T-cell (primary cell): ENCODE measurements at places on chromosomes 12 and 14.

- no peak for DNase-seq
These were observed 56.7 kb downstream of the BCL11B start for GRCh38 chr14:99215277-99215676.

DNA sequence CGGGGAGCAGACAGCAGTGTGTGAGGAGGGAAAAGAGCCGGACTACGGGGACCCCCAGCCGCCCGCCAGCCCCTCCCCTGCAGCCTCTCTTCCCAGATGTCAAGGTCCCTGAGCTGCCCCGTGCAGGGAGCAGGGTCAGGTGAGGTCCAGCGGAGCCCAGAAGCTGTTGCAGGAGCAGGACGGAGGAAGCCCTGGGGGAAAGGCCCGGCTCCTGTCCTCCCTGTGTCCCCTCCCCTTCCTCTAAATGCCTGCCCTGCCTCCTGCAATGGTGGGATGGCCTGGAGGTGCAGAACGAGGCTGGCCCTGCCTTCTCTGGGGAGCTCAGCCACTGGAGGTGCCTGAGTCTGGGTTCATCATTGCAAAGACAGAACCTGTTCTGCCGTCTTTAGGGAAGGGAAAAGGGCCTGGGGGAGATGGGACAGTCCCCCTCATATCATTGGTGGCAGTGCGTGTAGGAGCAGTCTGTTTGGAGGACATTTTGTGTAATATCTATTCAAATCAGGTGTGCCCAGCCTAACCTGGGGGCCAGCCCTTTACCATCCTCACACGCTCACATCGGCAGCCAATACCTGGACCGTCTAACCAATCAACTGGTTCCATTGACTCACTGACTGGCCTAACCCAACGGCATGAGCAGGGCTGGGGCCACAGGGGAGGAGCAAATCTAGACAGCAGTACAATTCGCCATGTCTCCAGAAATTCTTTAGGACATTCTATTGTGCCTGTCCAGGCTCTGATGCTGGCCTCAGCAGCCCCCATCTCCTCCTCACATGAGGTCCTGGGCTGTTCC lies 364.1 kb upstream of the SFSWAP start:
- no peak for DNase-seq

- no peak for DNase-seq
These were observed 12.6 kb upstream of the WNT5B start for GRCh38 chr12:1616233-1617066.

GRCh38 chr12:89353188-89353822 lies 1.0 kb upstream of the DUSP6 start:
- DNase-seq, result no peak

DNA sequence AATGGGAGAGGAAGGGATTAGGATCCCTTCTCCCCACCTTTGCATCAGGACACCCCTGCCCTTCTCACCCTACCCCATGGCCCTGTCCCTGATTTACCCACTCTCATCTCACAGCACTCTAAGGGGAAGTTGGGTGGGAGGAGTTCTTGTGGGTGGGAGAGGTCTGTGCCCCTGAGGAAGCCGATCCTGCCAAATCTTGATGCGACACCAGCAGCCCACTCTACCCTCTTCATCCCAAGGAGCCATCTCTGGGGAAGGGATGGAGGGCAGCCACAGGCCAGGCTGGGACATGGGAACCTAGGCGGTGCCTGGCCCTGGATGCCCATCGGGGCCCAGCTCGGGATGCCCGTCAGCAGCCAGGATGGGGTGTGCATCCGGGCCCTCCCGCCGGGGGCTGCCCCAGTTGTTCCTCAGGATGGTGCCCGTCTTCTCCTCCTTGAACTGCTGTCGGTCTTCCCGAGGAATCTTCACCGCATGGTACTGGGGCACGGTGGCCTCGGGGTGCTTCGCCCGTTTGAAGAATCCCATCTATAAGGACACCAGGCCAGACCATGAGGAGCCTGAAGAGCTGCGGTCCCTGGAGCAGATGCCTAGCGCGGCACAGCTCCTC lies 22.8 kb downstream of the ITGA7 start:
- DNase-seq, result no peak

GRCh38 chr12:89707703-89708564 lies 704 bp downstream of the ATP2B1 start:
- DNase-seq, result peak; percentile 21

- DNase-seq, result no peak
These were observed 33.5 kb downstream of the CLEC1A start for GRCh38 chr12:10065241-10065640.

- DNase-seq, result no peak
These were observed 63.8 kb upstream of the RERGL start for GRCh38 chr12:18153826-18154225.

DNA sequence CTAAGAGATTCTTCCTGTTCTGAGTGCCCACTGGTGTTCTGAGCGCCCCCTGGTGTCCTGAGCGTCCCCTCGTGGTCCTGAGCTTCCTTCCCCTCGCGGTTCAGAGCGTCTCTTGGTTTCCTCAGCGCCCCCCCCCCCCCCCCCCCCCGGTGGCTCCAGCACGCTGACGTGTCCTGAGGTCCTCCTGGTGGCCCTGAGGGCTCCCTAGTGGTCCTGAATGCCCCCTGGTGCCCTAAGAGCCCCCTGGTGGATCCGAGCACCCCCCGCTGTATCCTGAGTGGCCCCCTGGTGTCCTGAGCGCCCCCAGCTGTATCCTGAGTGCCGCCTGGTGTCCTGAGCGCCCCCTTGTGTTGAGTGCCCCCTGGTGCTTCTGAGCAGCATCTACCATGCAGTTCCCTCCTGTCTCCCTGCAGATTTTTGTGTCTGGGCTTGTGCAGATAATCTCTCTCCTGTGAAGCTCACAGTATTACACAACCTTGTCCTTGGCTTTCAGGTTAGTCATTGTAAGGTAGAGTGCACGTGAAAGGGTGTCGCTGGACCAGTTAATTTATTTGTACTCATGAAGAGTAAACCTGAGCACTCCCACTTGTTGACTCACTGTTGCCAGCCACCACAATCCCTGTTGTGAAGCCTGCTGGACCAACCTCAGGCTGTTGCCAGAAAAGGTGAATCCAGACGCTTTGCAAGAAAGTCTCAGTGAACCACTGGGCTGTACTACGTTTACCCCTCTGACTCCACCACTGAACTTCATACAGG lies 1168.4 kb downstream of the TMEM121 start:
- DNase-seq, result peak; percentile 73

DNA sequence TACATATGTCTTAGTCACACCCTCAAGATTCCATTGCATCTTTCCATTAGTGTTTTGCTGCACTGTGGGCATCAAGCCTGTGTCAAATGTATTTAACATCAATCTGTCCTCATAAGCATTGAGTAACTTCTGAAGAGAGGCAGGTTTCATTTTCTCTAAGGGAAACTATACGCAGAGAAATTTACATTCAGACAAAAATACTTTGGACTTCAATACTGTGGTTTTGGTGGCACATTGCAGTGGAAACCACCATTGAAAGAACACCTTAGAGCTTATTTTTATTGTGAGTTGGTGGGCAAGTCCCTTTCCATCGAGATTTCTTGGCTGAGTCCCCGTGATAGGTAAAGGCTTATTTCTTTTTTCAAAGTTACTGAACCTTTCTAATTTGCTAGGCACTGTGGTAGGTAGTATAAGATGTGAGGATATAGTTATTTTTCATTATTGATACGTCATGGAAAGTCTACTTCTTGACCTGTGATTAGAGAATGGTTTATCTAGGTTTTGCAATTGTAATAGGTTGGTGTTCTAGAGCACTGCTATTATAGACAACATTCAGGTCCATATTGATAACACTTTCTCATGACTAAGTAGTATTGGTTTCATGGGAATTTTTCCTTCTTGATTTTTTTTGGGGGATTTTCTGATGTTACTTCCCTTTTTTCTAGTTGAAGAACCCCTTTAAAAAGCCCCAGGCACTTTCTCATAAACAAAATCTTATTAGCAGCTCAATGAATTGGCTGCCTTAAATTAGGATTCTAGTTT lies 81.9 kb downstream of the CFAP54 start:
- DNase-seq, result no peak

DNA sequence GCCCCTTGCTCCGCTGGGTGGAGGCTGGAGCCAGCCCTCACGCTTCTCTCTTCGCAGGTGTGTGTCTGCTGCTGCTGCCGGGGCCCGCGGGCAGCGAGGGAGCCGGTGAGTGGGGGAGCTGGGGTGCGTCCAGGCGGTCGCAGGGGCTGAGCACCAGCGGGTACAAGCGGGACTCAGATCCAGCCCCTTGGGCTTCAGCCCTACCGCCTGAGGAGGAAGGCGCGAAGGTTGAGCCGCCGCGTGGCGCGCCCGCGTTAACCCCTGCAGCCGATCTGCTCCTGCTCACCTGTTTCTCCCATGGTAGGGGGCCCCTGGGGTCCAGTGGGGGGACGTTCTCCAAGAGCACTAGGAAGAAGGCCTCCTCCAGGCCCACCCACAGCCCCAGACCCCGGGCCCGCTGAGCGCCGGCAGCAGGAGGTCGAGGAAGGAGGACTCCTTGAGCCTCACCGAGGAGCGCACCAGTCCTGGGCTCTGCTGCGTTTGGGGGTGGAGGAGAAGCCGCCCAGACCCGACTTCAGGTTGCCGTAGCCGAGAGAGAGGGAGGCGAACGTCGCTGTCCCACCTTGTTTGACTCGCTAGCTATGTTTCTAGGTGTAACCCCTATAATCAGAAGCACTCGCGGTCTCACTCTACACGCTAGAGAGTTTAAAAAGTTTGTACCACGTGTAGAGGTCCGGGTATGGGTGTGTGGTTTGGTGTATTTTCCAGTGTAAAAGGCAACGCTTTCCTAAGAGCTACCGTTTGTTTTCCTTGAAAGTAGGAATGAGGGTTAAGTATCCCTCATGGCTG lies 834 bp downstream of the COCH start:
- no peak for DNase-seq

DNA sequence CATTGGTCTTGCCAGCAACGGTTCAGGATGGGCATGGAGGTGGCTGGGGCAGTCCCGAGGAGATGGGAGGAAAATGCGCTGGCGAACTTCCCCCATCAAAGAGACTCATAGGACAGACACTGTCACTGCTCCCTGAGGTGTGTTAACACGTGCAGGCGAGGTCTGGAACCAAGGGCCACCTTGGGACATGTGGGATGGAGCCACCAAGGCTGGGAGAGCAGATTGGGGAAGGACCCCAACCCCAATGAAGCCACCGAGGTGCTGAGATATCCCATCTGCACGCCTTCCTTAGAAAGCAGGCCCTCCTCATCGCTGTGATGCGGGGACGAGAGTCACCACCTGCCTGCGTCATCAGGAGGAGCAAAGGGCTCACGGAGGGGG lies 16.9 kb upstream of the BEGAIN start:
- no peak for DNase-seq

DNA sequence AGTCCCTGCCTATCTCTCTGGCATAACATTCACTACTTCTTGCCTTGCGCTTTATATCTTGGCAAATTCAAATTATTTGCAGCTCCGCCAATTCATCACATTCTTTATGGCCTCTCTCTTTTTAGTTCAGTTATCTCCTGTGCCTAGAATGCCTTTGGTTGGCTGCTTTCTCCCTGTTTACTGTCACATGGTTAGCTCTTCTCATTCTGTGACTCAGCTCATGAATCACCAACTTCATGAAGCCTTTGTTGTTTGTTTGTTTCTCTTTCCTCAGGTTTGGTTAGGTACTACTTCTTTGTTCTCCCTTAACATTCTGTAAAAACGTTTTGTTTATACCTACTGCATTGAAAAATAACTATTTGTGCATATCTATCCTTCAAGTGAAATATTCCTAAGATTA lies 376.5 kb upstream of the GARIN6 start:
- DNase-seq, result no peak

DNA sequence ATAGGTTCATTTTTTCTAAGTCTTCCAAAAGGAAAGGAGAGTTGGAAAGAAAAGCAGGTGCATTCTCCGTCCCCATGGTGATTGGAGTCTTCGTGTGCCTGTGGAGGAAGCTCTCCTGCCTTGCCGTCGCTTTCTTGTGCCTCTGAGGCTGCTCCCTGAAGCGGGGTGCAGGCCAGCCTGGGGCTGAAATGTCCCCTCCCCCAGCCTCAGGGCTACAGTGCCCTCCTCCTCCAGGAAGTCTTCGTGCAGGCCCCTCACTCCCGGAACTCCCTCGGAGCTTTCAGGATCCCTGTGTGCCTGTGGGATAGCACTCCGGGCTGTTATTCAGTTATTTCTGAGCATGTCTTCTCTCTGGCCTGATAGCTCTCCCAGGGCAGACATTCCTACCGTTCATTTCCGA lies 569.2 kb downstream of the VRK1 start:
- no peak for DNase-seq

DNA sequence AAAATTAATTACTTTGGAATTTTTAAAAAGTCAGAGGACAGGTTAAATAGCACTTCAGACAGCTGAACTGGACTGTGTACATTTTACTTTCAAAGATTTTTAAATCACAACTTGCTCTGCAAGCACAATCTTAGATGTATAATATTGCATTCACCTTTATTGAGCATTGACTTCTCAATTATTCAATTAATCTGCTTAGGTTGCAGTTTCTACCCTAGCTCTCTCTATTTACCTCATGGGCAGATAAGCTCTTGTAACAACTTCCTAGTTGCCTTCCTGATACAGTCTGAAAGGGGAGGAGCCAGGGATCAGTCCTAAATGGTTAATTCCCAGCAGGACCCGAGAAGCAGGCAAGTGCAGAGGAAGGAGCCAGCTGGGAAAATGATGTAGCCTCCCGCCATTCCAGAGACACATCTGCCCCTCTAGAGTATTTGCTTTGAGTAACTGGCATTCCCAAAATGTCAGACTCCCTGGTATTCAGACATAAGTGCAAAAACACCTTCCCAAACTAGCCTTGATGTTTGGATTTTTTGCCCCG lies 302.8 kb downstream of the GALC start:
- DNase-seq, result no peak

DNA sequence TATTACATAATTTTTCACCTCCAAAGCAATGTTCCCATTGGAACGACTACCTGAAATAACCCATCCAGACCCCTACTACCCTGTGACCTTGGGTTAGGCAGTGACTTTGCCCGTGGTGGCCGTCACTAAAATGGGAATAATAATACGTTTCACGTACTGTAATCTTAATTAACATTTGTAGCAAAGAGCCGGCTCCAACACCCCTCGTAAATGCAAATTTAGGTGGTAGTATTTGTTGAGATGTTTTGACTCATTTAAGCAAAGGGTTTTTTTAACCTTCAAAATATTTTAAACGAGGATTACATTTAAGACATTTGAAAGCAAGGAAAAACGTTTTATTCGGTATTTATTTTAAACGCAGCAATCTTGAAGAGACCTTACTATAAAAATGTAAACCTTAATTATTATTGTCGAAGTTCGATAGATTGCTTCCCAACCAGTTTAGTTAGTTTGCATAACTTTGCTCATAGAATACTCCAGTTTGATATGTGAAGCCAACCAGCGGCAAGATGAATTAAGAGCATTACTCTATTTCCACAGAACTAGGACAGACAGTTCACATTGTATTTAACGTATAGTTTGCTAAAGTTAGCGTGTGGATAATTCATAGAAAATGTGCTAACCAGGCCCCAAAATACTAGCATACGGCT lies 1.4 kb upstream of the ARID2 start:
- DNase-seq, result no peak
